DMS79 (cell line): ENCODE measurements at places on chromosomes 6 and 20.

DNA sequence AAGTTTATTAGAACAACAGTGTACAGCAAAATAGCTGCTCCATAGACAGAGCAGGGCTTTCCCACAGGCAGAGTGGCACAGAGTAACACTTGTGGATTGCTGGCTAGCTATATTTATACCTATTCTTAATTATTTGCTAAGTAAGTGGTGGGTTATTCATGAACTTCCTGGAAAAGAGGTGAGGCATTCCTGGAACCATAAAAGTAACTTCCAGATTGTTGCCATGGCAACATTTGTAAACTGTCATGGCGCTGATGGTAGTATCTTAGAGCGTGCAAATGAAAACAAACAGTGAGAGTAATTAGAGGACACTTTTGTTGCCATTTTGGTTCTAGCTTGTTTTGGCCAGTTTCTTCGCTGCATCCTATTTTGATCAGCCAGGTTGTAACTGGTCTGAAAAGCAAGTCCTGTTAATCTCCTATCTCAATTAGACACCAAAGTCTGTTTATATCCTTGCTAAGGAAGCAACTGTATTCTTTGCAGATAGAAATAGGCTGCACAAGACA is 23.9 kb downstream of the DEFB114 start:
- DNase-seq = no peak

- DNase-seq = no peak
Observed at GRCh38 chr6:34792605-34793500, 970 bp downstream of the BLTP3A start.

GRCh38 chr6:50889935-50890334 is 71.3 kb downstream of the TFAP2B start:
- no peak for DNase-seq

DNA sequence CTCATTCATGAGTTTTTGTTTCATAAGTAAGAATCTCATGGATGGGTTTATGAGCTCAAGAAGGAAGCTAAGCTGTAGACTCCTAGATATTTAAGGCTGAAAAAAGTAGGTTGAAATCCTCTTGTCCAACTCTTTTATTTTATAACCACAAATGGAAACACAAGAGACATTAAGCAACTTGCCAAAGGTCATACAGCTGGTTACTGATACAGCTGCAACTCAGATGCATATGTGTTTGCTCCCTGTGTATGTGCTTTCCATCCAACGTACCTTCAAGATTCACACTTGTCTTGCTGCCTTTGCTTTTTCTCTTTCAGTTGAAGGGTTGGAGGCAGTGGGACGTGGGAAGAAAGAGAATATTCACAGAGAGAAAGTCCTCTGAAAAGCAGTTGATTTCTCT is 153.5 kb upstream of the STMND1 start:
- DNase-seq = no peak

DNA sequence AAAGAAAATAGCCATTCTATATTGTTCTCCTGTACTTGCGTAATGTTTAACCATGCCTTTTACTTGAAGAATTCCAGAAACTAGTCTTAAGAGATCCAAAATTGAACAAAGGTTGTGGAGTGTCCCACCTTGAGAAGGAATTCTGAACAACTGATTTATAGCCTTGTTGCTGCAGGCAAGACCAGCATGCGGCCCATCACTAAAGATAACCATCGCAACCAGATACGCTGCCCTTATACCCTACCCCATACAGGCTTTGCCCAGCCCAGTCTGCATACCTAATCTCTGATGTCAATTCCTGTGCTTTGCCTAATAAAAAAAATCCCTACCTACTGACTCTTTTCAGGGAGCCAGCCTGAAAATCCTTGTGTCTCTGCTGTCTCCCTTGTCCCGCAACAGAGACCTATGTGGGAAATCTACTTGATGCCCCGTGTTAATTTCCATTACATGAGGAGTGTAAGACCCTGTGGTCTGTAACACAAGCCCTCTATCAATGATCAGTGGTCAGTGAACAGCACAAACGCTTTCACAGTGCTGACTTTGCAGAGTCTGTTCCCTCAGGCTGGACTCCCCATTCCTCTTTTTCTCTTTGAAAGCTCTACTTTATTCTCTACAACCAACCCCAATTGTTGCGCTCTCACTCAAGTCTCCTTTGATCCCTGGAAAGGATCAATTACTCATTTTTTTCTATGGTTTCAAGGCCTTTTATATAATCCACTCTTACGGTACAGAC is 125.7 kb upstream of the BTBD3 start:
- DNase-seq = no peak

DNA sequence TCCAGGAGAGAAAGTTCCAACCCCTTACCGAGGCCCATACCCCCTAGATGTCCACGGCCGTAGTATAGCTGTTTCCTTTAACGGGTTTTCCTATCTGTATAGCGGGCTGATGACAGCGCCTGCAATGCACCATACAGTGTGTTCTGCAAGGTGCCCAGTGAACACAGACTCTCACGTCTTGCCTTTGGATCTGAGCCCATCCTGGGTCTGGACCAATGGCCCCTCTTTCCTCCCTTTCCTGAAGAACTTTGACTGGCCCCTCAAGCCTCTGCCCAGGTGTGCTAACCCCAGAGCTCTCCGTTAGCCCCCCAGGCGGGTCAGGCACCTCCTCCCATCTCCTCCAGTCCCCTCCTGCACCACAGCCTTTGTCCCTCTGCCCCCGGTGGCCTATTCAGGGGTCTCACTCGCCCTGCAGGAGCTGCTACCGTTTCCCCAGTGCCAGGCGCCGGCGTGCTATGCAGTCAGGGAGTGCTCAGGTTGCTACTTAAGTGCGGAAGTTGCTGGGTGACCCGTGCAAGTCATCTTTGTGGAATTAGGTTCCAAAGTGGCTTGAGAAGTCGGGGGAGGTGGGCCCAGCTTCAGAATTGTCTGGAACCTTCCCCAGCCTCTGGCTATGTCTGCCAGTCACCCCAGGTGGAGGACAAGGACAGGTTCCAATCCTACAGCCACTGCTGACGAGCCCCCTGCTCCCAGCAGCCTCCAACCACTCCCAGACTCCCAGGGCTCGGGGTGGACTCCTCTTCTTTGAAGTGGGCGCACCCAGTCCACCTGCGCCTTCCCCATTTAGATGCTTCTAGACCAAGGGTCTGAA is 35.0 kb upstream of the ZBP1 start:
- DNase-seq = no peak
